Breast epithelium (tissue), 4 donors: ENCODE measurements at places on chromosomes 3 and 15. TPM values are rescaled to one million over a fixed set of nuclear protein-coding genes. Genes with fewer than 3 reads are reported as not detected.

DNA sequence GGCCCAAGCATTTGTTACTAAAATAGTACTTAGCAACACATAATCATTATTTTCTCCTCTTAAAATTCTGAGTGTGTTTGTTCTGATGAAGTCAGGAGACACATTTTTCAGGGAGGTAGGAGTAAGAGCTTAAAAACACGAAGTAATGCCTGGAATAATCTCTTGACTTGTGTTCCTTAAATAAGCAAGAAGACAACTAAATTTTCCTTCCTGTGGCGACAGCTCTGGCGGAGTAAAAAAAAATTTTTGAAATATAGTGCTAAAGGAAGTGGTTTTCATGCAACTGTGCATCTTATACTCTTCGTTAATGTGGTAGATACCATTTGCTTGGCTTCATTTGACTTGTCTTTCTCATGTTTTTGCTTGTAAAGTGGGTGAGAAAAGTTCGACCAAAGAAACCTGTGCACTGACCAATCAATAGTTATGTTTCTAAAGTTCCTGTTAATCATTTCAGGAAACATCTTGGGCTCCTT is 11.1 kb upstream of the MBNL1 start:
- H3K36me3 ChIP-seq: no peaks in the 10 kb centered on the region
- H3K27me3 ChIP-seq: no peaks in the 10 kb centered on the region
- H3K4me1 ChIP-seq: no peaks in the 10 kb centered on the region
- DNase-seq: no peak

DNA sequence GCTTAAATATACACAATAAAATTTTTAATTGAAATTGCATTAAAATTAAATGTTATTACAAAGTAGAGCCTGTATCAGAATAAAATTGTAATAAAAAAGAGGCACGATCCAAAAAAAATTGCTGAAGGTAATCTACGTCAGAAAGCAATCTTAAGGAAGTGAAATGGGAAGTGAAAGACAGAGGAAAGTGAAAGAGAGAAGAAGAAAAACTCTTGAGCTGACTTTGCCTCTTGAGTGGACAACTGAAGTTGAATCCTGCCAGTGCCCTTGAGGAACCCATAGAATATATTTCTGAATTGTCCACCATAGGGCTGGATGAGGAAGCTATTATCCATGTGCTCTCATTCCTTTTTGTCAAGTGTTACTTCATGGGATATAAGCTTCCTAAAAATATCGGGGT is 285.1 kb upstream of the STAC start:
- no peaks in the 10 kb centered on the region for H3K27me3 ChIP-seq
- H3K4me3 ChIP-seq: no peak overlapping the region
- no peaks in the 10 kb centered on the region for H3K36me3 ChIP-seq
- no peak overlapping the region for H3K27ac ChIP-seq
- DNase-seq: no peak
- H3K4me1 ChIP-seq: no peaks in the 10 kb centered on the region

DNA sequence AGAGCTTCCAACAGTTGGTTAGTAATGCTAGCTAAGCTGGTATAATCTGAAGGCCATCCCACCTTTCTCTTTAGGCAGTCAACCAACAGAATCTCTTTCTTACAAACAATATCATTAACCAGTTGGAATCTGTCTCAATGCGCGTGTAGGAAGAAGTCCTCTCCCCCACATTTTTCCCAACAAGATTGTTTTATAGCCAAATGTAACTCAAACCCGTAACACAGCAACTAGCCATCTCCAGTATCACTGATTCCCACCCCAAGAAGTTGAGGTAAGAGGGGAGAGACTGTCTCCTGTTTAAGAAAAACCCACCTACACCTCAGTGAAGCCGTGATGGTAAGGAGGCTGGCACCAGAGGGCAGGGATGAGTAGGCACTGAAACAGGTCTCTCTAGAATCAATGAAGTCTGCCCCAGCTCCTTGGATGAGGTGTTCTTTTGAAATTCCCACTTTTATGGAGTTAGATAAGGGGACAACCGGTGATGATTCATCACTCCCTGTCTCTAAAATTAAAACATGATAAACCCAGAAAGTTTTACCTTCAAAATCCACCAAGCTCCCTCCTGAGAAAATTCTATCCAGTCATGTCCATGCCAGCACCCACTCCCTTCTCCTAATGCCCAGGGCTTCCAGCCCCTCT is 30.9 kb downstream of the CDC25A start:
- no peak overlapping the region for H3K27ac ChIP-seq
- no peaks in the 10 kb centered on the region for H3K4me1 ChIP-seq
- H3K36me3 ChIP-seq: no peaks in the 10 kb centered on the region
- no peak overlapping the region for H3K4me3 ChIP-seq

GRCh38 chr3:8730656-8731055 is 2.9 kb upstream of the CAV3 start:
- H3K27ac ChIP-seq: no peak overlapping the region
- DNase-seq: no peak
- no peaks in the 10 kb centered on the region for H3K4me1 ChIP-seq
- H3K36me3 ChIP-seq: no peaks in the 10 kb centered on the region

DNA sequence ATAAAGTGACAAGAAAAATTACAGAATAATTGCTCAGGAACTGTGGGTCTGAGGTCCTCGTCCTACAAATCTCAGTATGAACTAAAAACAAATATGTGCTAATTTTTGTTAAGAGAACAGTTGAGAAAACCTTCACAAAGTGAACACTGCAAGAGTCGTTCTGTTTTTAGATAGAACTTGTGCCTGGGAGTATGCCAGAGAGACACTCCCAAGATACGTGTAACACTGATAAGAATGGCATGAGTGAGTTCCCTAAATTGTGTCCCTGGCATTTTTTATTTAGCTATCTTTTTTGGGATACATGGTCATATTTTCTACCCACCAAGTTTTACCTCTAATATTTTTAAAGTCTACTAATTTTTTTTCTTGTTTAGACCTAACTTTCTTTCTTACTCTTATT is 860.0 kb upstream of the NR2F2 start:
- H3K4me1 ChIP-seq: no peaks in the 10 kb centered on the region
- H3K4me3 ChIP-seq: no peak overlapping the region
- H3K36me3 ChIP-seq: no peaks in the 10 kb centered on the region
- no peaks in the 10 kb centered on the region for H3K27me3 ChIP-seq
- no peak overlapping the region for H3K27ac ChIP-seq

GRCh38 chr15:64068133-64068532 is 21.8 kb upstream of the DAPK2 start:
- H3K4me3 ChIP-seq: no peak overlapping the region
- no peaks in the 10 kb centered on the region for H3K4me1 ChIP-seq
- DNase-seq: no peak
- no peaks in the 10 kb centered on the region for H3K36me3 ChIP-seq

DNA sequence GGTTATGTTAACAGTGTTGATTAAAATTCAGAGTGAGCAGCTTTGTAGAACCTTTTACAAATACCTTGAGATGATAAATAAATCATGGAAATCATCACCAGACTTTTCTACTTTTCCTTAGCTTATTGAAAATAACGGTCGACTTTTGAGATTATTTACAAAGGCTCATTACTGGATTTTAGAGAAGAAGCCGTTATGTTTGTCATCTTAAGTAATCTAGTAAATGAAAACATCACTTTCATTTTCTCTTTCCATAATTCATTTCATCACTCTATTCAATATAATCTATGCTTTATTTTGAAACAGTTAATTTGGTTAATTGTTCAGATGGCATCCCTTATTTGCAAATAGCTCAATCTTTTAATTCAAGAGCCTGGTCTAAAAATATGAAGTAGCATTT is 3.6 kb downstream of the PLCL2 start:
- H3K36me3 ChIP-seq: no peaks in the 10 kb centered on the region
- H3K27me3 ChIP-seq: no peaks in the 10 kb centered on the region
- no peak for DNase-seq
- no peak overlapping the region for H3K27ac ChIP-seq
- H3K4me3 ChIP-seq: no peak overlapping the region
- no peaks in the 10 kb centered on the region for H3K4me1 ChIP-seq

DNA sequence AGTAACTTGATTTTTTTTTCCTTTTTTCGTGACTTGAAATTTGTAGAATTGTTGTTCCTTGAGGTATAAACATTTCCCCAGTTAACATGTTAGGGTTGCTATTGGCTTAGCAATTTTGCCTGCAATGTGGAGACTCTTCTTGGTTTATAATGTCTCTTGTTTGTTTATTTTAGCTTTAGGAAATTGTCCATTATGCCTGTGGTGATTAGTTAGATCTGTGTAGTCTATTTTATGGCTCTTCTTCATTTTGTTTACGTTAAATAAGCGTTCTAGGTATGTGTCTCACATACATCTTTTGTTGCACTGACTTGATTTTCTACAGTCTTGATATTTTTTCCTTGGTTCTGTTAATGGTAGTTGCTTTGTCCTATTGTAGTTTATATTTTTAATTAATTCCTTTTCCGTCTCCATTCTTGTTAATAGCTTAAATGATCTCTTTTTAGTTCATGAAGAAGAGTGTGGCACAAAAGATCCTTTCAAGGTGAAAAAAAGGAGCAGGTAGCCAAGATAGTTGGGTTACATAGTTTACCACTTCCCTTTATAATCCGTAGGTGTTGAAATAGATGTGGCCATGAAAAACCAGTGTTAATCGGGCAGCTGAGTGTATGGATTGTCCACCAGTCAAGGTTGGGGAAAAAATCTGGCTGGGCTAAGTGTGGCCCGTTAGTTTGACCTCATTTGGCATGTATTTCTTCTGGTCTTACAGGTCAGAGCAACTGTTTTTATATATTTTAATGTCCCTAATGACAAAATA is 12.1 kb downstream of the IQGAP1 start:
- no peak for DNase-seq

DNA sequence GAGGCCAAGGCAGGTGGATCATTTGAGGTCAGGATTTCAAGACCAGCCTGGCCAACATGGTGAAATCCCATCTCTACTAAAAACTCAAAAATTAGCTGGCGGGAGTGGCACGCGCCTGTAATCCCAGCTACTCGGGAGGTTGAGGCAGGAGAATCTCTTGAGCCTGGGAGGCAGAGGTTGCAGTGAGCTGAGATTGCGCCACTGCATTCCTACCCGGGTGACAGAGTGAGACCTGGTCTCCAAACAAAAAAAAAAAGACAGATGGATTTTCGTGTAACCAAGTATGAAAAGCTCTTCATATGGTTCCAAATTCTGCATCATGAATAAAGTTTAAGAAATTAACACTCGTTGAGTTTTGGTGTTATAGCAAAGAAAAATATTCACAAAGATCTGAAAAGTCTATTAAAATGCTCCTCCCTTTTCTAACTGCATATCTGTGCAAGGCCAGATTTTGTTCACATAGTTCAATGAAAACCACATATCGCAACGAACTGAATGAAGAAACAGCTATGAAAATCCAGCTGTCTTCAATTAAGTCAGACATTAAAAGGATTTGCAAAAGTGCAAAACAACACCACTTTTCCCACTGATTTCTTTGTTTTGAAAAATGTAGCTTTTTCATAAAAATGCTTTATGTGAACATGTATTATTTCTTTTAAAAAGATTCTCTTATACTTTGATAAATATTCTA is 23.8 kb upstream of the FBLN2 start:
- H3K27ac ChIP-seq: peak overlapping the region; percentile 54
- peaks cover 5% of the 10 kb centered on the region for H3K4me1 ChIP-seq
- no peak overlapping the region for H3K4me3 ChIP-seq
- no peaks in the 10 kb centered on the region for H3K27me3 ChIP-seq

- H3K27ac ChIP-seq: no peak overlapping the region
- no peak overlapping the region for H3K4me3 ChIP-seq
- no peak for DNase-seq
- no peaks in the 10 kb centered on the region for H3K36me3 ChIP-seq
Observed at GRCh38 chr15:59739557-59740186, 50.6 kb upstream of the BNIP2 start.

GRCh38 chr3:25056803-25057351 is 371.2 kb upstream of the RARB start:
- no peak for DNase-seq
- H3K4me3 ChIP-seq: no peak overlapping the region
- H3K36me3 ChIP-seq: no peaks in the 10 kb centered on the region
- H3K27ac ChIP-seq: peak overlapping the region; percentile 43
- H3K27me3 ChIP-seq: no peaks in the 10 kb centered on the region

DNA sequence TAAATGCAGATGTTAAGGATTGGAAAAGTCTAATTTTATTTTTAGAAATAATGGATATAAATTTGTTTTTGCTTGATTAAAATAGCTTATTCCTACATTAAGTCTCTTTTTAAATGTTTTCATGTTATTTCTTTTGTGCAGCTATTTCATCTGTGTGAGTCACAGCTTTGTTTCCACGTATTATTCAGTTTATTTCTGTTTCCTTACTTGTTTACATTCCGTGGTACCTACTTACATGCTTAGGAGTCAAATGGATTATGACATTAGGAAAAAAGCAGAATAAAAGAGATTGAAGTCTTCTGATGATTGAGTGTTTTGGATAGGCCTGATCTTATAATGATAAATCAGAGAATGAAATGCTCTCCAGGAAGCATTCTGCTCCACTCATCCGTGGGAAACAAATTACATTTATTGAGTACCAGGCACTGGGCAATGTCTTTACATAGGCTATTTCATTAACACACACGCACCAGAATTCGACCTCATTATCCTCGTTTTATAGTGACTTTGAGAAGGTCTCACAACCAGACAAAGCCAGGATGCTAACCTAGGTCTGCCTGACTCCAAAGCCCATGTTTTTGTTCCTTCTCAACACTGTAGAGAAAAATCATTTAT is 38.1 kb upstream of the RASA2 start:
- no peaks in the 10 kb centered on the region for H3K4me1 ChIP-seq
- DNase-seq: no peak
- H3K27ac ChIP-seq: peak overlapping the region; percentile 22
- peaks cover 6% of the 10 kb centered on the region for H3K36me3 ChIP-seq

GRCh38 chr15:78369161-78369560 is 29.0 kb downstream of the CRABP1 start:
- DNase-seq: no peak
- H3K4me3 ChIP-seq: no peak overlapping the region
- H3K36me3 ChIP-seq: no peaks in the 10 kb centered on the region
- H3K4me1 ChIP-seq: no peaks in the 10 kb centered on the region

DNA sequence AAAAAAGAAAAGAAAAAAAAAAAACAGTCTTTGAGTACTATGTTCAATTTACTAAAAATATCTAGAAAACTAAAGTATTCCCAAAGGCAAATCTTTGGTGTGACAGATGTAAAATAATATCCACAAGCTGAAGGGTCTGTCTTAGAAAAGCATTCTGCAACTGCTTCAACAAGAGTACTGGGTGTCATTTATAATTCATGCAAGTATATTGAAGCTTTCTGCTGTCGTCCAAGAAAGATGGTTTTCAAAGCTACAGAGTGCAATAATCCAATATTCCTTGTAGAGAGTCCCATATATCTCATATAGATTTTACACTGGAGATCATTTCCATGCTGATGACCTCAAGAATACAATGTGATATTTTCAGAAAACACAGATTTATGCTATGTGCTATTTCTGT is 90.9 kb upstream of the SUCLG2 start:
- H3K4me1 ChIP-seq: no peaks in the 10 kb centered on the region
- no peak overlapping the region for H3K4me3 ChIP-seq
- no peaks in the 10 kb centered on the region for H3K27me3 ChIP-seq
- H3K27ac ChIP-seq: no peak overlapping the region
- no peaks in the 10 kb centered on the region for H3K36me3 ChIP-seq
- no peak for DNase-seq

GRCh38 chr15:73125219-73125618 is 73.0 kb downstream of the NEO1 start:
- no peak for DNase-seq
- H3K4me1 ChIP-seq: no peaks in the 10 kb centered on the region
- no peaks in the 10 kb centered on the region for H3K36me3 ChIP-seq
- no peak overlapping the region for H3K4me3 ChIP-seq

- no peaks in the 10 kb centered on the region for H3K27me3 ChIP-seq
- no peak overlapping the region for H3K27ac ChIP-seq
- H3K4me1 ChIP-seq: no peaks in the 10 kb centered on the region
- no peaks in the 10 kb centered on the region for H3K36me3 ChIP-seq
- no peak for DNase-seq
Observed at GRCh38 chr3:71994203-71994602, 209.3 kb upstream of the PROK2 start.

IP6K1 gene
- total RNA-seq: 24.8 TPM

DOCK3 gene
- total RNA-seq: 0.73 TPM

EFCC1 gene
- total RNA-seq: 1.8 TPM

ATP13A5 gene
- not detected for total RNA-seq

DAPK2 gene
- 29.6 TPM for total RNA-seq
